Naive B cell (primary cell): ENCODE measurements at places on chromosomes 1 and 21. TPM values are rescaled to one million over a fixed set of nuclear protein-coding genes. Genes with fewer than 3 reads are reported as not detected.

DNA sequence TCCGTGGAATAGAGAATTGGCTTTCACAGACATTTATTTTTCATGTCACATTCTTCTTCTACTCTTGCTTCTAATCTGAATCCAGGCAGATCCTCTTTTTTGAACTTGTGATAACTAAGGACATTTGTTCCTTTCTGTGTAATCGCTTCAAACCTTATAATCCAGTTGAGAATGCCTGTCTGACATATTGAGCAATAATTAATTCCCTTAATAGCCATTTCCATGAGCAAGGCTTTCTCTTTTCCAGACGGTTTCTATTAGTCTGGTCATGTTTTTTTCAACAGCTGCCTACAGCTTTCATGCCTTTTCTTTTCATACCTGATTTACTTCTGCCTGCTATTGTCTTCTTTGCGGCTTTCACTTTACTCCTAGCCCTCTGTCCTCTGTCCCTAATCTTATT, 163.4 kb downstream of the CYYR1 start:
- peaks cover 5% of the 10 kb centered on the region for H3K27me3 ChIP-seq
- H3K27ac ChIP-seq: no peak overlapping the region
- H3K4me3 ChIP-seq: no peak overlapping the region
- H3K36me3 ChIP-seq: no peaks in the 10 kb centered on the region

Gene SIK1
- polyA plus RNA-seq: 3.8 TPM

GRCh38 chr1:29176576-29176975, 5.1 kb downstream of the SRSF4 start:
- H3K4me1 ChIP-seq: peaks cover 51% of the 10 kb centered on the region
- H3K36me3 ChIP-seq: peaks cover 14% of the 10 kb centered on the region
- no peak overlapping the region for H3K27ac ChIP-seq

Gene SDHB
- 133 TPM for polyA plus RNA-seq

DNA sequence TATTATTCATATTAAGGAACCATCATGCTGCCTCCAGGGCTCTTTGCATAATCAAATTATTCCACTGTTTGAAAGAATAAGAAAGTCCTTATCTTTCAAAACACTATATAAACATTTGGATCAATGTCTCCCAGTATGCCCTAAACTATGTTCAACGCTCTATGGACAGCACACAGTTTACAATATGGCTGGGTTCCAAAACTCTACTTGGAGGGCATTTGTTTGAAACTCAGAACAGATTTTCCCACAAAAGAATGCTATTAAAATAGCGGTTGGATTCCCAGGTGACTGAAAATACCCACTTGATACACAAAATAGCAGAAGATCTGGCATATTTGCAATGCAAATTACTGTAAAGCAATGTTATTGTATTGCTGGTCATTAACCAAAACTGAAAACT, 3.2 kb downstream of the HAO2 start:
- H3K4me3 ChIP-seq: no peak overlapping the region
- no peaks in the 10 kb centered on the region for H3K4me1 ChIP-seq
- no peaks in the 10 kb centered on the region for H3K36me3 ChIP-seq

- no peaks in the 10 kb centered on the region for H3K27me3 ChIP-seq
- H3K36me3 ChIP-seq: peaks cover 9% of the 10 kb centered on the region
- peaks cover 7% of the 10 kb centered on the region for H3K4me1 ChIP-seq
- H3K27ac ChIP-seq: no peak overlapping the region
- no peak overlapping the region for H3K4me3 ChIP-seq
Observed at GRCh38 chr1:24905355-24905978, 24.6 kb downstream of the RUNX3 start.

- H3K36me3 ChIP-seq: peaks cover 5% of the 10 kb centered on the region
- H3K4me3 ChIP-seq: peak overlapping the region; percentile 75
- H3K27me3 ChIP-seq: peaks cover 65% of the 10 kb centered on the region
Observed at GRCh38 chr1:228735871-228736586, 750 bp downstream of the RHOU start.

GRCh38 chr1:180899262-180899661, 13.4 kb upstream of the KIAA1614 start:
- no peak for DNase-seq
- H3K27me3 ChIP-seq: peaks cover 19% of the 10 kb centered on the region
- H3K4me3 ChIP-seq: no peak overlapping the region
- no peaks in the 10 kb centered on the region for H3K36me3 ChIP-seq
- H3K4me1 ChIP-seq: no peaks in the 10 kb centered on the region
- no peak overlapping the region for H3K27ac ChIP-seq

DNA sequence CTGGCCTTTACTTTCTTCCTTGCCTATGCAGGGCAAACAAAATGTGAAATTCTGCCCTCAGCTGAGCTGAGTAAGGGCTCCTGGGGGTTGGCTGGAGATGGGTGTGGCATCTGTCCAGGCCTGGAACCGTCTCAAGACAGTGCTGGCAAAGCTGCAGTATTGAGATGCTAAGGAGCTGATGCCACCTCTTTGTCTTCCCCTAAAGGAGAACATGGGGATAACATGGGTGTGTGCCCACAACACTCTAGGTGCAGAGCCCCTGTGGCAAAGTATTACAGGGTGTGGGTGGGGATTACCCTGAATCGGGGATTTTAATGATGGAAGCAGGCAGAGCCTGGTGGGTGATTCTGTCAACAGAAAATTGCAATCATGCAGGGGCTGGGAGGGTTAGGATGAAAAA, 2.5 kb upstream of the ST3GAL3 start:
- DNase-seq: no peak
- peaks cover 10% of the 10 kb centered on the region for H3K36me3 ChIP-seq
- H3K4me3 ChIP-seq: peak overlapping the region; percentile 58
- H3K27ac ChIP-seq: peak overlapping the region; percentile 76

Gene PTPN22
- polyA plus RNA-seq: 38.6 TPM

Gene NUAK2
- polyA plus RNA-seq: 117 TPM

DNA sequence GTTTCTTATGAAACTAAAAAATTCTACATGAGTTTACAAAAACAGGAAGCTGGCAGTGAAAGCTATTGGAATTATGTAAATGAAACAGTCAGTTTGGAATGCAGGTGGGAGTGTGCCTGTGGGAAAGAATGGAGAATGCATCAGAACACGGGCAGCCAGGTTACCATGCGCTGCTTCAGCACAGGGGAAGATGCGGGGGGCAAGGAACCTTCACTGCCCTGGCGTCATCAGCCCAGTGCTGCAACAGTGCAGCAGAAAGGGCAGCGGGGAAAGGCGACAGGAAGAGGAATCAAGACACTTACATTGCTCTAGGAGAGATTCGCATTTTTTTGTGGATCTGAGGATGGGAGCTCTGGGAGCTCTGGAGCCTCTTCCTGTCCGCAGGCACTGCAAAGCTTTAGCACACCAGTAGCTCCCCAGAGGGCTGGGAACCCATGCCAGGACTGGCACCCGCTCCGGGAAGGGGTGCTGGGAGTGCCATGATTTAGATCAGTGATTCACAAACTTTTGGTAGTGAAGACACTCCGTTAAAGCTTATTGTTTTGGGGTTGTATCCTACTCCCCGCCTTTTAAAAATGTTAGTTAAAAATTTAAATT, 64.1 kb upstream of the WDR26 start:
- H3K36me3 ChIP-seq: no peaks in the 10 kb centered on the region
- peaks cover 27% of the 10 kb centered on the region for H3K4me1 ChIP-seq
- no peak overlapping the region for H3K4me3 ChIP-seq

- no peaks in the 10 kb centered on the region for H3K36me3 ChIP-seq
- H3K27me3 ChIP-seq: no peaks in the 10 kb centered on the region
- no peaks in the 10 kb centered on the region for H3K4me1 ChIP-seq
- no peak overlapping the region for H3K27ac ChIP-seq
Observed at GRCh38 chr21:21730512-21730911, 732.3 kb downstream of the NCAM2 start.

- H3K4me1 ChIP-seq: no peaks in the 10 kb centered on the region
- DNase-seq: no peak
- peaks cover 4% of the 10 kb centered on the region for H3K27me3 ChIP-seq
- H3K27ac ChIP-seq: no peak overlapping the region
Observed at GRCh38 chr1:222073307-222073995, 331.6 kb upstream of the DUSP10 start.
